Tongue (tissue), 3 donors: ENCODE measurements at places on chromosomes 1 and 21.

- no peak for DNase-seq
These were observed 142.9 kb upstream of the COL6A1 start for GRCh38 chr21:45838634-45839033.

DNA sequence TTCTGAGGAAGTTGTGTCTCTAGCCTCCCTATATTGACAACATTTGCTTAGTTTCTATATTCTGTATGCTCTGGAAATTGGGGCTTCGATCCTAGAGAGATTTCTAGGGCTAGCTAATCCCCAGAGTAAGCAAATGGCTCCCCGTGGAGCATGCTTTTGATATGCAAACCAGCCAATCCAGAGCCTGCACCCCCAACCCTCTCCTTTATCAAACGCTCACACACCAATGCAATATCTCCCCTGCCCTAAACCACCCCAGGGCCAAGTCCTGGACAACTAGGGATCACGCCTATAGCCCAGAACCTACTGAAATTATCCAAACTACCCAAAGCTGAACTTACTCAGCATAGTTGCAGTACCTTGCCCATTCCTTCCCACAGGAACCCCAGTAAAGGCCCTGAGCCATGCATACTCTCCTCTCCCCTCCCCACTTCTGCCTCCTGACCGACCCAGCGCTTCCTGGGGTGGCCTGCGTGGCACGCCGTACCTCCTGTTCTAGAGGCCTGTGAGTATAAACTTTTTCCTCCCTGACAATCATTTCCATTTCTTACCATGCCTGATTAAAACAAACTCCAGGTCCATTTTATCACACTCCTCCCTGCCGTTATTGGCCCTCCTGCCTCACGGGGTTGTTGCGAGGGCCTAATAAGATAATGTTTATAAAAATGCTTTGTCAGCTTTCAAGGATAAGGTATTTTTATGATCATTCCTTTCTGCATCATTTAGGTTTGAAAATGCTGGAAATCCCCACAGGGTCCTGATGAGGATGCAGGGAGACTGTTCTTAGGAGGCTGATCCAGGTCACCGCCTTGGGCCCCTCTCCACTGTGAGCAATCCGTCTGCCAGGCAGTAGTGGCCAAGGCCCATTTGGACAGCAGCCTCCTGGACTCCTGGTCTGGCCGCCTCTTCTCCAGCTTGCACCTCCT, 102.7 kb downstream of the TENT5C start:
- no peak for DNase-seq

DNA sequence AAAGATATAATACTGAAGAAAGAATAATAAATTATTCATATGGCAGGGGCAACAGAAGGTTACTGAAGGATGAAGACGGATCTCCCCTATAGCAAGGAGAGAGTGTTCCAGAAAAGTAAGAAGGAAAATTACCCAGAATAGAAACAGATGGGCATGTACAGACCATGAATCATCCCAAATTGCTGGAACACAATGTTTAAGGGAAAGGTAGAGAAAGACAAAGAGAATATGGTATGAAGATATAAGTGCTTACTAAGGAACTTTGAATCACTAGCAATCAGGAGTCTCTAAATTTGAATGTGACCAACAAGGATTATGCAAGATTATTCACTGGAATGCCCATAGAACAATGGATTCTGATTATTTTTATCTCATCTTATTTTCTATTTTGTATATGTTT, 375.4 kb downstream of the COL11A1 start:
- DNase-seq, result no peak

GRCh38 chr21:29208044-29208681, 77.7 kb downstream of the MAP3K7CL start:
- no peak for DNase-seq

DNA sequence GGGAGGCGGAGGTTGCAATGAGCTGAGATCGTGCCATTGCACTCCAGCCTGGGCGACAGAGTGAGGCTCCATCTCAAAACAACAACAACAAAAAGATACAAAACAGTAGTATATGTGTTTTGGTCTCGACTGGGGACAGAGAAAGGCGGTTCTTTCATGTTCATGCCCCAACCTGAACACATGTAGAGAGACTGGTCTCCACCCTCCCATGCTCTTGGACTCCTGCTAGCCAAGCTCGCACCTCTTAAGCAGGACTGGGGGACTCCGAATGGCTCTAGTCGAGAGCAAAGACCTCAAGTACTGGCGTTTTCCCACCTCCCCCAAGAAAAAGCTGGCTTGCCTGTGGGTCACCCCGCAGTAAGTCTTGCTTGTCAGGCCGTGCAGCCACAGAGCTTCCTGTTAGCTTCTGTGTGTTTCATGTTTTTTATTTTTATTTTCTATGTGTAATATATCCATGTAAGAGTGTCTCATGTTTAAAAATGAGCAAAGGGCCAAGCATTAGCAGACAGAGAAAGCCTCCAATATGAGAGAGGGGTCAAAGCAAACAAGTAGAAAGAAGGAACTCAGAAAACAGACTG, 91.6 kb downstream of the SCCPDH start:
- no peak for DNase-seq

- no peak for DNase-seq
These were observed 12.6 kb upstream of the S100B start for GRCh38 chr21:46617267-46618051.

DNA sequence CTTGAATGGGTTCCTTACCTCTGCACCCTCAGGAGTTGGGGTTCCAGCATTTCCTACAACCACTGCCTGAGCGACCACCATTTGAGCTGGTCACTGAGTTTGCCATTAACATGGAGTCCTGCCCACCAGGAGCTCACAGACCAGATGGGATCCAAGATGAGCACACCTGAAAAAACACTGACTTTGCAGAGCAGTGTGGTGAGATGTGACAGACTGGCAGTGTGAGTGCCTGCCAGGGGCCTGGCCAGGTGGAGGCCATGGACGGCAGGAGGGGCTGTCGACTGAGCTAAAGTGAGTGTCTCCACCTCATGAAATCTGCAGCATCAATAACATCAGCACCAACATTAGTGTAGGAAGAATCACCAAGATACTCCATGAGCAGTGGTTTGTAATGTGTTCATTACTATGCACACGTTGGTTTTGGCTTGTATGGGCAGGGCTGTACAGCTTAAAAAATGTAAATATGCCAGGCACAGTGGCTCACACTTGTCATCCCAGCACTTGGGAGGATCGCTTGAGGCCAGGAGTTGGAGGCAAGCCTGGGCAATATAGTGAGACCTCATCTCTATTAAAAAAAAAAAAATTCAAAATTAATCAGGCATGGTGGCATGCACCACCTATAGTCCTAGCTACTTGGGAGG, 12.2 kb upstream of the MIXL1 start:
- DNase-seq, result no peak

GRCh38 chr1:174839211-174839610, 160.5 kb upstream of the CACYBP start:
- peak; percentile 13 for DNase-seq

DNA sequence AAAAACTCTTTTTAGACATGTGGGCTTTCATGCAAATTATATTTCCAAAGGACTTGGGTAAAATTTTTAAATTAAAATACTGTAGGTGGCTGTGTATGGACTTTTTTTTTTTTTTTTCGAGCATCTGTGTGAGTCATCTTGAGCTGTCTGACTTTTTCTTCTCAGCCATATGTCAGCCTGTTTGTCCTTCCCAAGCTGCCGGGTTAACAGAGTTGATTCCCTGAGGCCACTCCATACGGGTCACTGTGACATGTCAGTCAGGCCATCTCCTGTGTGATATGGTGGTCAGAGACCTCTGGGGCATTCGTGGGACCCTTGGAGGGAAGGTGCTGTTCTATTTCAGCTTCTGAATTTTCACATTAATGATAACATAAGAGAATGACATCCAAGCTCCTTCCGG, 148.3 kb downstream of the KCNJ6 start:
- DNase-seq, result no peak

DNA sequence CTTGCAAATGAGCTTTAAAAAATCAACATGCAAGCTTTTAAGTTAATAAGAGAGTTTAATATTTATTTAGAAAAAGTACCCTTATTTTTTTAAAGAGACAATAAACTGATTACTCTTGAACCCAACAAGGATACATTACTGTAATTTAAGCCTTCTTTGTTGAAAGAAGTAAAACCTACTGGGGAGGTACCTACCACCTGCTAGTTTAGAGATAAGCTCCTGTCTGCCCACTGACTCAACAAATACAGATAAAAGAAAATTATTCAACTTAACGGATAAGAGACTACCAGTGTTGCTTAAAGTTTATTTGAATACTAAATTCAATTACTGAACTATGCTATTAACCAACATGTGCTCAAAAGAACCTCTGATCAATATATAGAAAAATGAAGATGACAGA, 23.1 kb downstream of the USP24 start:
- DNase-seq, result no peak

DNA sequence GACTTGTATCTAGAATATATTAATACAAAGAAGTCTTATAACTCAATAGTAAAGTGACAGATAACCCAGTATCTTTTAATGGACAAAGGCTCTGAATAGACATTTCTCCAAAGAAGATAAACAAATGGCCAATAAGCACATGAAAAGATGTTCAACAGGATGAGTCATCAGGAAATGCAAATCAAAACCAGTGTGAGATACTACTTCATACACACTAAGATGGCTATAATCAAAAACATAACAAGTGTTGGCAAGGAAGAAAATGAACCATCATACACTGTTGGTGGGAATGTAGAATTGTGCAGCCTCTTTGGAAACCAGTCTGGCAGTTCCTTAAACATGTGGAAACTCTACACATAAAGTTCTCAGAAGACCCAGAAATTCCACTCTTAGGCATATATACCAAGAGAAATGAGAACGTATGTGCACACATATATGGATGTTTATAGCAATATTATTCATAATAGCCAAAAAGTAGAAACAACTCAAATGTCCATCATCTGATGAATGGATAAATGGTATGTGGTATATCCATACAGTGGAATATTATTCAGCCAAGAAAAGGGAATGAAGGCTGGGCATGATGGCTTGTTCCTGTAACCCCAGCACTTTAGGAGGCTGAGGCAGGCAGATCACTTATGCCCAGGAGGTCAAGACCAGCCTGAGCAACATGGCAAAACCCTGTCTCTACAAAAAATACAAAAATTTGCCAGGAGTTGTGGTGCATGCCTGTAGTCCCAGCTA, 9.9 kb upstream of the MPL start:
- no peak for DNase-seq

- no peak for DNase-seq
These were observed 168.6 kb upstream of the FGGY start for GRCh38 chr1:59128239-59128736.

- DNase-seq, result no peak
These were observed 316 bp downstream of the AP4B1 start for GRCh38 chr1:113904293-113904673.

DNA sequence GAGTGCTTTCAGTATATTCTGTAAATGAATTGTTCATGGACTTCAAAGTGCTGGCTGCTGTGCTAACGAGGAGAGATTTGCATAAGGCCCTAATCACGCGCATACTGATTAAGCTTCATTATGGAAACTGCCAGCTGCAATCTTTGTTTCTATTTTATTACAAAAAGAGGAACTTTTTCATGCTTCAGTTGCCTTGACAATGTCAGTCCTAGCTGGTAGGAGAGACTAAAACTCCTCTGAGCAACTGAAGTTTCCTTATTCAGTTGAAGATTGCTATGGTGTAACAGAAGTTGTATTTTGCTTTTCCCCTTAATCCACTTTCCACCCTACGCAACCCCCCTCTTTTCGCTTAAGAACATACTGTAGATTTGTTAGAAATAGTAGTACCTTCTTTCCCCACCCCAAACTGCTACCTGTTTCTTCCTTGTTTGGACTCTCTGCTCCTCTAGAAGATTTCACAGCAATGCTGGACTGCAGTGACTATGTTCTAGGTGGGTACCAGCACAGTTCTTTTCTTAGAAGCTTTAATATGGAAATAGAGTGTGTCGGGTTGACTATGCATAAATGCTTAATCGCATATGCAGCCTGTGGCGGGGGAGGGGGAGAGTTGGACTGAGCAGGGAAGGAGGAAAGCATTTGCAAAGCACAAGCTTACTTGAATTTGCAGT, 108.3 kb downstream of the POU2F1 start:
- peak; percentile 41 for DNase-seq

GRCh38 chr1:201269281-201269680, 14.0 kb upstream of the PKP1 start:
- peak; percentile 56 for DNase-seq

- peak; percentile 46 for DNase-seq
These were observed 174.5 kb upstream of the POU3F1 start for GRCh38 chr1:38221006-38221649.

DNA sequence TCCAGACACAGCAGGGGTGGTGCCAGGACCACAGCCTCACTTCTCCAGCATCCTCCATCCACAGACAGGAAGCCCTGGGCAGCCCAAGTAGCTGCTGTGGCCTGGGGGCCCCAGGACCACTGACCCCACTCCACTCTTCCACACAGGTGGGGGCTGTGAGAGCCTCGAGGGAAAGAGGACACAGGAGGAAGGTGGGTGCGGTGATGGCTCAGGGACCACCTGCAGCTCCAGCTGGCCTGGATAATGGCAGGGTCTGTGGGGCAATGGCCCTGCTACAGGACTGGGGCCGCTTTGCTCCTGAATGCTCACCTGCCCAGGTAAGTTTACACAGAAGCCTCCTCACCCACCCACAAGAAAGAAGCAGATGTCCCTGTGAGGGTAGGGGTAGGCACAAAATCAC, 18.3 kb upstream of the PRSS38 start:
- no peak for DNase-seq

DNA sequence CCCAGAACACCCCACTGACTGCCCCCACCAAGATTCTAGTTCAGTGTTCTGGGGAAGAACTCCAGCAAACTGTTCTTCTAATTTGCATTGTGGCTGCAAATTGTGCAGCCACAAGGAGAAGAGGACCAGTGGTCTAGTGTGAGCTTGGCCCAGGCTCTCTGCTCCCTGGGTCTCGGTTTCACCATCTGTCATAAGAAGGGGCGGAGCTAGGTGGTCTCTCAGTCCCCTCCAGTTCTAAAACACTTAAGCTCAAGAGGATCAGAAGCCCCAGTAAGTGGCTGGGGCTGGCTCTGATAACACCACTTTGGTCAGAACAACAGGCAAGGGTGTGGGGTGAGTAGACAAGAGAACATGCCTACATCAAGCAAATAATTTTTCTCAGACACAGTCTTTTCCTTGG, 99.9 kb downstream of the BEND5 start:
- DNase-seq, result no peak

DNA sequence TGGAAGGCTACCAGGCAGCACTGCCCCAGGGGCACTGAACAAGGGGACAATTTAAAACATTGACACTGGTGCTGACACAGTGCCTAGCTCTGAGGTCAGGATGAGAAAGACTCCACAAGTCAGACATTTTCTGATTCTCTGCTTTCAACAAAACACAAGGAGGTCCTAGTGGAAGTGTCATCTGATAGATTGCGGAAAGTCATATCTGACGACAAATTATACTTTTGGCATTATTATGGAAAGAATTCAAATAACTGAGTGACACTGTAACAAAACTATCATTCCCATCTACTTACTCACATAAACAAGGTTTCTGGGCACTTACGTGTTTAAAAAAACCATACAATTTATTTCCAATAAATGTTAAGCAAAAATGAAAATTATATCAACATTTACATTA, 123.5 kb downstream of the SLC45A1 start:
- no peak for DNase-seq

- DNase-seq, result no peak
These were observed 1.1 kb downstream of the PGD start for GRCh38 chr1:10400013-10400412.

- no peak for DNase-seq
These were observed 309.8 kb downstream of the MATN1 start for GRCh38 chr1:30413606-30414005.
